ENCODE measurements at places on chromosomes 11 and 22.

- no peak for DNase-seq
Observed at GRCh38 chr11:11125618-11126017, 227.4 kb downstream of the CSNK2A3 start.

- no peak for DNase-seq
Observed at GRCh38 chr11:47843361-47844055, 4.6 kb downstream of the NUP160 start.

GRCh38 chr11:12276831-12277475 is 100.4 kb upstream of the PARVA start:
- no peak for DNase-seq

GRCh38 chr11:92857407-92857806 is 112.0 kb upstream of the MTNR1B start:
- no peak for DNase-seq

- DNase-seq, result no peak
Observed at GRCh38 chr11:122757201-122757600, 81.1 kb upstream of the CRTAM start.

DNA sequence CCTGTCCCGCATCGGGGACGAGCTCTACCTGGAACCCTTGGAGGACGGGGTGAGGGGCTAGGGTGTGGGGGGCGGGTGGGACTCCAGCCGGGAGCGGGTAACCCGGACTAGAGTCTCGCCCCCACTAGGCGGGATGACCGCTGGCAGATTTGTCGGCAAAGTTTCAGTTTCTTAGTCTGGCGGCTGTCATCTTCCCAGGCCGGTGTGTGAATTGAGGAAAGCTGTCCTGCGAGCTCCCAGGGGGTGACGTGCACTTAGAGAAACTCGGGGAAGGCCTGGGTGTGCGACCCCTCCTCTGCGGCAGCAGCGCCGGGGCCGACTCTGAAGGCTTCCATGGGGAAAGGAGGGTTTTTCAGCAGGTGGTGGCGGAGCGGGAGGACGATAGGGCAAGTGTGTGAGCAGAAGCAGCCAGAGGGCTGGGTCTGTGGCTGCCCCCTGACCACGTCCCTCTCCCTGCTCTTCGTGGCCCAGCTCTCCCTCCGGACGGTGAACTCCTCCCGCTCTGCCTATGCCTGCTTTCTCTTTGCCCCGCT is 463 bp downstream of the RAD9A start:
- no peak for DNase-seq

DNA sequence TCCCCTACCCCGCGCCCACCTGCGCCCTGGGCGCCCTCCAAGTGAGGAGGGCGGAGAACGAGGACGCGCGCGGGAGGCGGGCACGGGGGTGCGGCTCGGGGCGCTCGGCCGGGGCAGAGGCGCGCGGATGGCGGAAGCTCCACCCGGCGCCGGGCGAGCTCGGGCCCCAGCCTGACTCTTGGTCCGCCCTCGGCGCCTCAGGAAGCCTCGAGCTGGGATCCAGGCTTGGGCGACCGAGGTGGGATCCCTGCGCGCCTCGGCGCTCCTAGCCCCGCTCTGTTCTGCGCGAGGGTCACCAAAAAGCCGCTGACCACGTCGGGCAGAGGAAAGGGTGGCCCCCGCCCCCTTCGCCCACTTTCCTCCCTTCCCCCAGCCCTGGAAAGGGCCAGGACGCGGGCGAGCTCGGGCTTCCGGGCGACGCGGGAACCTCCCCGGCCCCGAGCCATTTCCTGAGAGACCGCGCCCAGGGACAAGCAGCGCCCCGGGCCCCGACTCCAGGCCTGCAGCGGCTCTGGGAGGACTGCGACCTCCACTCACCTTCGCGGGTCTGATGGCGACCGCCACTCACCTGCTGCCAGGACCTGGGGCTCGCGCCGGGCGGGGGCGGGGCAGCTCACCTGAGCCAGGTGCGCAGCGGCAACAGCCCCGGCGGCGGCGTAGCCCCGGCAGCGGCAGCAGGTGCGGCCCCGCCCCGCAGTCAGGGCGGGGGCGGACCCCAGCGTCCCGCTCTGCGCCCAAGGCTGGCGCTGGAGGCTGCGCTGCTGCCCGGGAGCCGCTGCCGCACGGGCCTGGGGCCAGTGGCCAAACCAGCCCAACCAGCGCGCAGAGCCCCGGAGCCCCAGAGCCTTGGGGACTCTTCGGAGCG is 2.2 kb upstream of the SIGIRR start:
- DNase-seq, result peak; percentile 39

- peak; percentile 79 for DNase-seq
Observed at GRCh38 chr22:38313384-38313955, 3.8 kb downstream of the CSNK1E start.

DNA sequence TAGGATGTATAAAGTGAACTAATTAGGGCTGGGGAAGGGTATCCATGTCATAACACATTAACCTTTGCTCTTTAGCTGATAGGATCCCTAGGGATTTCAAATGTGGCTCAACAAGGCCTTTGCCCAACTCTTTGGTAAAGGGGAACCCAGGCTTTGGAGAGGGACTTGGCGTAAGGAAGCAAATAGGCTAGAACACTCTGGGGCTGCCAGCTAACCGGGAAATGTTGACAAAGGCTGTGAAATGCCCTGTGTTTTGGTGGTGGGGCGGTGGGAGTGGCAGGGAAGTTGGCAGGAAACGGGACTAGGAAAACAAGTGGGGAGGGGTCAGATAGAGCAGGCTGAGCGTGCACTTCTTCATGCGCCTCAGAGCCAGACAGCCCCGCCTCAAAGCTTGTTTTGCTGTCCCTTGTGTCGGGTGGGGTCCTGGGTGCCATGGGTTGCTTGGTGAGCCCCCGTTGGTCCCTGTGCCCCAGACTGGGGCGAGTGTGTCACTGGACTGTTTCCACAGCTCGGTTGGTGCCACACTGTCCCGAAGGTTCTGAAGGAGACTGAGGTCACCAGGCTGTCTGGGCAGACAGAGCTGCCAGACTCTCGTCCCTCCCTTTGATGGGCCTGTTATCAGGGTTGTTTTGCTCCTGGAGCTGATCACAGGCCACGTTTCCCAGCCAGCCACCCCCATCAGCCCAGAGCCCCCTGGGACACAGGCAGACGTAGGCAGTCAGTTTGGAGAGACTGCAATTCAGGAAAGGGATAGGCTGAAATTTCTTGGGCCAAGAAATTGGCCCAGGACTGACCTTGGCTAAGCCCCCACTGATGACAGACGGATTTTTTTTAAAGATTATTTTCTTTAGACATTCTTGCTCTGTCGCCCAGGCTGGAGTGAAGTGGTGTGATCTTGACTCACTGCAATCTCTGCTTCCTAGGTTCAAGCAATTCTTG is 19.6 kb downstream of the KCTD21 start:
- no peak for DNase-seq

DNA sequence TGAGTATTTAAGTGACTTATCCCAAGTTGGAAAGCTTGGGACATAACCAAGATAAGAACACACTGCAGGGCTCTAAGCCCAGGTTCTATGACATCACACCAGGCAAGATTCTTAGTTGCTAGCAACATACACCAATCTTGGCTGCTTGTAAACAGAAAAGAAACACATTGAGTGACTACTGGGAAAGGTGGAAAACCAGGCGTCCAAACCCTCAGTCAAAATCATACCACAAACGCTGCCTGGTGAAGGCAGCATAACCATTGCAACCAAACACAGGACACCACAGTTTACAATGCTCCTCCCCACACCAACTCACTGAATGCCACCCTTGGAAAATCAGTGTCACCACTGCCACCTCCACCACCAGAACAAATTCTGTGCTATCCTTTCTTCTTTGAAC is 379.9 kb downstream of the TTC28 start:
- DNase-seq, result no peak

- DNase-seq, result no peak
Observed at GRCh38 chr11:47109051-47109726, 67.5 kb downstream of the ARFGAP2 start.

- no peak for DNase-seq
Observed at GRCh38 chr11:69911310-69912160, 92.3 kb upstream of the FGF3 start.

DNA sequence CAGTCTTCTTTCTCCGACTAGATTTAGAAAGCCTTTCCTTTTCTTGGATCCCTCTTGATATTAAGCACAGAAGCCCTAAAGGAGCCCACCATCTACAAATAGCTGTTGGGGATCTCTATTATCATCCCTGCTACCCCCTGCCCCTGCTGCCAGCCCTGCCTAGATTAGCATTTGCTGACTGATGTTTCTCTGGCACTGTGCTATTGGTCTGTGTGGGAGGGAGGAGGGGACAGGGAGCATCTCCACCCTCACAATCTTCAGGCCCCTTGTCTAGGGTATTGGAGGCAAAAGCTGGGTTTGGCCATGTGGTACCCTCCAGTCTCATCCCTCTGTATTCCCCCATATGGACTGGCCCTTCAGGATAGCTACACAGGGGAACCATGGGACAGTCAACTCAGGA is 6.2 kb downstream of the USH1C start:
- DNase-seq, result no peak

GRCh38 chr11:102494216-102494615 is 36.3 kb downstream of the MMP7 start:
- peak; percentile 20 for DNase-seq

GRCh38 chr11:65390996-65391395 is 4.6 kb downstream of the FRMD8 start:
- no peak for DNase-seq

GRCh38 chr11:70095541-70096252 is 17.6 kb downstream of the ANO1 start:
- no peak for DNase-seq

GRCh38 chr22:46829941-46830715 is 67.7 kb downstream of the TBC1D22A start:
- peak; percentile 35 for DNase-seq

DNA sequence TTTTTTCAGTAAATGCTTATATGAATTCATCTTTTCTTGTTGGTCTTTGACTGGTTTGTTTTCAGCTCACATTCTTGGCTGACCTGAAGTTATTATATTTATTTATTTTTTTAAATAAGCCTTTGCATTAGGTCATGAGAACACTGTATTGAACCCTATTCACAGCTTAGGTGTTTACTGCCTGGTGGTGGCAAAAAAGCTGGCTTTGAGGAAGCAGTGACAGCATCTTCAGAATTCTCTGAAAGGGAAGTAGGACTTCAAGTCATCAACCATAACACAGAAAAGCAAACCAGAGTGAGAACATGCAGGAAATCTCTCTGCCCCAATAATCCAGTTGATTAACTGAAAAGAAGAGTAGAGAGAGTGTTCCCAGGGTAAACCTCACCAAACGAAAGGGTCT is 30.3 kb upstream of the MMP13 start:
- no peak for DNase-seq

DNA sequence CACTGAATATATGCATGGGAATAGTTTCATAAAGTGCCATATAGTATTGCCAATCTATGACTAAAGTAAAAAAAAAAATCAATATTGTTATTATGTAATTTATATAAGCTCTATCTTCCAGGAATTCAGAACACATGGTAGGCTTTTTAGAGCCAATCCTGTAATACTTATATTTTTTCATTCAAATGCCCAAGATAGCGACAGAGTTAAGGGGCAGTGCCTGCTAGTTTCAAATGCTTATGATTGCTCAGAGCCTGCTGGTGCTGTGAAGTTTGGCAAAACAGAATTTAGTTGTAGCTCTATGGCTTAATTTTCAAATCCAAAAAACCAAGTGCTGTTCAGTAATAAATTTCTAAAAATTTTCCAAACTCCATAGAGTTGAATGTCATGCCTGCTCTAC is 39.0 kb upstream of the BLID start:
- no peak for DNase-seq

DNA sequence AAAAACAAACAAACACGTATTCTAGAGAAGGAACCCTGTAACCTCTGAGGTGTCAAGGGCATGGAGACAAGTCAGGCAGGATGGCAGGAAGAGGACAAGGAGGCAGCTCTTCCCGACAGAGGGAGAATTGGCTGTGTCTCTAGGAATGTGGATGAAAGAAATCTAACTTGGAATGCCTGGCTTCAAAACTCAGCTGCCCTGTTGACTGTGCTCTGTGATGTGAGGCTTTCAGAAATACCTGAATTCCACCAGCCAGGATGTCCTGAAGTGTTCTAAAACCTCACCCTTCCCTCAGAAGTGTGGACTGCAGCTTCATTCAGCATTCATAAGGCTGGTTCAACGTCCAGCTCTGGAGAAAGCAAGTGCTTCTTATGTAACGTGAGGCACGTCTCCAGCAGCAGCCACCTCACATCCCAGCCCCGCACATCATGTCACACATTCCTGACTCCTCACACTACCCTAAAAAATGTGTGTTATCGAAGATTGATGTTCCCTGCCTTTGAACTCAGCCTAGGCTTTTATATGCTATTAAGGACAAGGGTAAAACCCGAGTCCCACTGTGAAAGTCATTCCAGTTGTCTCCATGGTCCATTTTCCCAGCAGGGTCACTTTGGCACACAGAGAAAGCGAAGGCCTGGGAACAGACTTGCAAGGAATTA is 398.9 kb downstream of the ETS1 start:
- no peak for DNase-seq

DNA sequence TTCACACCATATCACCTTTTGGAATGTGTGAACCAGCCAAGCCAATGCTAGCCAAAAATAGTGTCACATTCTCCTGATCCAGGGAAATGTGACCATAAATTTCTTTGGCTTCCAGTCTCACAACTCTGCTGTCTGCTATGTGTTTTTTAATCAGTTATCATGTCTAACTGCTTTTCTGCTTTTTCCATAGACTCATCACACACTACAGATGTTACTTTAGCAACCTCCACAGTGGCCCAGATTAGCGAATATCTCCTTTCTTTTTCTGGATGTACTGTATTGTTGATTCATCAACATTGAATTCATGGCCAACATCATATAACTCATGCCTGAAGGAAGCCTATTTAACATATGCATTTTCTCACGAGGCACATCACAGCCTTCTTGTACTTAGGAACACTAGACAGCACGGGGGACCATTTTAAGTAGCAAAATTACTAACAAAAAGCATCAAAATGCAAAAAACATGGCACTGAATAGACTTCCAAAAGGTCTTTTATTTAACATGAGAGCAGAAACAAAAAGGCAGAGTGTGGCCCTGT is 73.1 kb upstream of the POU2AF2 start:
- DNase-seq, result no peak

DNA sequence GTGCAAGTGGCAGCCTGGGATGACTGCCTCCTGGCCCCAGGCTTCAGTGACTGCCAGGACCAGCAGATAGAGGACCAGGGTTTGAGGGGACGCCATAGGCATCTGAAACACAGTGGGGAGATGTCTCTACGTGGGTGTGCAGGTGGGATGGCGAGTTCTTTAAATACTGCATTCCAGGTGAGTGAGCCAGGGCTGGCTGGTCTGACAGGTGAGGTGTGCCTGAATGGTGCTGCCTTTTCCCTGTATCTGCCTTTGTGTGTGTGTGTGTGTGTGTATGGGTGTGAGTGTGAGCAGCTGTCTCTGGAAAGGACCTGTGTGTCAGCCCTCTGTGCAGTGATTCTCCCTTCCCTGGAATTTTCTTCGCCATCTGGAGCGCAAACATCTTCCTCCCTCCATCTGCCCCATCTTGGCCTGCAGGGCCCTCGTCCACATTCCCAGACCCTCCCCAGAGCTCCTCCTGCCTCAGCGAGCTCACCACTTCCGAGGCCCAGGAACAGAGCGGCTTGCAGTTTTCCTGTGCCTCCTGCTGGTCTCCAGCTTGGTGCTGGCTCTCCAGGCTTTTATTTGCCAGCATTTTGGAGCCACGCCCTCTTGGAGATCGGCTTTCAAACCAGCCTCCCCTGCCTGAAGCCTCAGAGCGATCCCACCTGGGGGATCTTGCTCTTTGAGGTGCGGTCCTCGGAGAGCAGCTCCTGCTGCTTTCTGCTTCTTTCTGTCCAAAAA is at the start of gene GPHA2:
GPHA2 (minus strand) TSS at position 535 of the 723 bp plus-strand sequence; CDS start at position 102, 433 bp downstream.
- no peak for DNase-seq

GRCh38 chr11:122853261-122853660 is 15.0 kb downstream of the CRTAM start:
- DNase-seq, result no peak

- DNase-seq, result no peak
Observed at GRCh38 chr11:134835561-134835960, 423.5 kb upstream of the B3GAT1 start.

Data from ACHN (cell line).